Midbrain (tissue), 1 donor: ENCODE measurements at places on chromosomes 16 and 17.

- DNase-seq, result peak; percentile 59
Measured at GRCh38 chr17:68290955-68291835, at the start of the genes ARSG and SLC16A6. TSS of gene ARSG (plus strand) at chr17:68291495. CDS start at chr17:68307494, 15,999 bp downstream. TSS of gene SLC16A6 (minus strand) at chr17:68291127. CDS start at chr17:68278320, 12,807 bp downstream.

GRCh38 chr17:62216847-62217246 lies 151.8 kb upstream of the MED13 start:
- DNase-seq, result no peak

GRCh38 chr17:17326275-17326875 lies 23.2 kb downstream of the NT5M start:
- no peak for DNase-seq

GRCh38 chr16:50681021-50681885 lies at the start of gene SNX20:
TSS of gene SNX20 (minus strand) at chr16:50681312. CDS start at chr16:50677526, 3,786 bp downstream.
- DNase-seq, result peak; percentile 15

GRCh38 chr17:46001390-46002310 lies 2.6 kb downstream of the STH start:
- no peak for DNase-seq

DNA sequence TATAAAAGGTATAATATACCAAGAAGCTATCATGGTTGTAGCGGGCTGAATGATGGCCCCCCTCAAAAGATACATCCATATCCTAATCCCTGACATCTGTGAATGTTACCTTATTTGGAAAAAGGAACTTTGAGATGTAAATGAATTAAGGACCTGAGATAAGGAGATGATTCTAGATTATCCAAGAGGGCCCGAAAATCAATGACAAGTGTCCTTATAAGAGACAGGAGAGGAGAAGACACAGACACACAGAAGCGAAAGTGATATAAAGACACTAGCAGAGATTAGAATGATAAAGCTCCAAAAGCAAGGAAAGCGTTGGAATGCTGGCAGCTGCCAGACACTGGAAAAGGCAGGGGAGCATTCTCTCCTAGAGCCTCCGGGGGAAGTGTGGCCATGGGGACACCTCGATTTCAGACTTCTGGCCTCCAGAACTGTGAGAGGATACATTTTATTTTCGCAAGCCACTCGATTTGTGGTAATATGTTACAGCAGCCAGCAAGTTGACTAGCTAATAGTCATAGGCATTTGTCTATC lies 12.5 kb upstream of the GP1BA start:
- no peak for DNase-seq

DNA sequence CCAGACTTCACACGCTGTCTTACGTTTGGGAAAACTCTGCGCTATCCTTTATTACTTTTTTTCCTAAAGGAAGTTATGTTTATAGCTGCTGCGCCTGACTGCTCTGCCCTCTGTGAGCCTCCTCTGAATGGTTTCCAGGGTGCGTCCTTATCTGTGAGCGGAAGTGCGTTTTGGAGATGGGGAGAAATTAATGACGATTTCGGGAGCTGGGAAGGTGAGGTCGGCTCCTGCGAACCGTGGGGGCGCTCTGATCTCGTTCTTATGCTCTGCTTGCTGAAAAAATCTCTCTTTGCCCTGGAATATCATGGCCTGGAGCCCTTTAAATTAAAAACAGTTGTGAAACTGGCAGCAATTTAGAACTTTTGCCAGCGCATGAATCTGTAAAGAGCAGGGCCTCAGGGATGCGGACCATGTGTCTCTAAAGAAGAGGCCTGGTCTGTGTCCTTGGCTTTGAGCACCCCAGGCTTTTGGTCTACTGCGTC lies 135.7 kb upstream of the ZFHX3 start:
- no peak for DNase-seq

GRCh38 chr17:73798111-73798748 lies 154.0 kb upstream of the SDK2 start:
- DNase-seq, result no peak

DNA sequence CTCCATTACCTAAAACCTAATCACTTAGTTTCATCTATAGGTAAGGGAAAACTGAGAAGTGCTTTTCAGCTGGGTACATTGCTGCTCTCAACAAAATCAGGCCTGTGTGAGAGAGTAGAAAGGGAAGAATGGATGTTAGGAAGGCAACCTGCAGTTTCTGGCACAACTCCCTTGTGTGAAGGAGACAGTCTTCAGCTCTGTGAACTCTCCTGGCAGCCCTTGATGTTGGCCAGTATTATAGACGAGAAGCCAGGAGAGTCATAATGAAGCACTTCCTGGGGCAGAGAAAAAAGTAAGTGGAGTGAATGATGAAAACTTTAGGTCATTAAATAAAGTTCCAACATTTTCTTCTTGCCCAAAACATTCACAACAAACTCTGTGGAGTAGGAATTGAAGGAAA lies 260.1 kb downstream of the IRX3 start:
- DNase-seq, result peak; percentile 15

GRCh38 chr16:81495321-81496234 lies 51.0 kb downstream of the CMIP start:
- DNase-seq, result no peak
